ENCODE measurements at places on chromosomes 5 and 9.

- DNase-seq, result no peak
Measured at GRCh38 chr5:119136666-119137318, 65.9 kb downstream of the DMXL1 start.

DNA sequence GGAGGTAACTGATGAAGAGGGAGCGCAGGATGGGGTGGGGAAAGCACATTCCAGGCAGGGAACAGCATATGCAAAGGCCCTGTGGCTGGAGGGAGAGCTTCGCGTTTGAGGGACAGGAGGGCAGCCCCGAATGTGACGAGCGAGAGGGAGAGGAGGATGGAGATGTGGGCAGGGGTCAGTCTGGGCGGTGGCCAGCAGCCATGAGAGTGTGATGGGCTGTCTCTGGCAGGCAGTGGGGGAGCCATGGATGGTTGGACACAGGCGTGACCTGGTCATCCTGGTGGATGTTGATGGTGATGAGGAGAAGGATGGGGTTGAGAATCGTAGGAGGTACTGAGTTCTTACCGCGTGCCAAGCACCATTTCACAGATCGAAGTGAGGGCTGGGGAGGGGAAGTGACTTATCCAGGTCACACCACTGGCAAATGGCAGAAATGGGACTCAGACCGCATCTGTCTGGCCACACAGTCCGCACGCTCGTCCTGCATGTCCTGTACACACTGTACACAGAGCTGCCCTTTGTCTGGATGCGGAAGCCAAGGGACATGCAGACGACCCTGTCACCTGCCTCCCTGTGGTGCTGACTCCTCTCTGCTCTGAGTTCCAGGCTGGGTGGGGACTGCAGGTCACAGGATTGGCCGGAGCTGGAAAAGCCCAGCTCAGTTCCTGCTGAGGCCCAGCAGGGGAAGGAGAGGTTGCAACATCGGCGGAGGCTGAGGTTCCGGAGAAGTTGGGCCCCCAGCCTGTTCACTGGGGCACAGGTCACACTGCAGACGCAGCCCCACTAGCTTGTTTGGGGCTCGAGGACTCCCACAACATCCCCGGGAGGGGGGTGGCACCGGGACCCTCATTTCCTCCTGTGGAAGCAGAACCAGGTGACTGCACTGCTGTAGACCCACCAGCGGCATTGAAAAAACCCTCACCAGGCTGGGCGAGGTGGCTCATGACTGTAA lies 165.6 kb upstream of the IER5L start:
- DNase-seq, result no peak

DNA sequence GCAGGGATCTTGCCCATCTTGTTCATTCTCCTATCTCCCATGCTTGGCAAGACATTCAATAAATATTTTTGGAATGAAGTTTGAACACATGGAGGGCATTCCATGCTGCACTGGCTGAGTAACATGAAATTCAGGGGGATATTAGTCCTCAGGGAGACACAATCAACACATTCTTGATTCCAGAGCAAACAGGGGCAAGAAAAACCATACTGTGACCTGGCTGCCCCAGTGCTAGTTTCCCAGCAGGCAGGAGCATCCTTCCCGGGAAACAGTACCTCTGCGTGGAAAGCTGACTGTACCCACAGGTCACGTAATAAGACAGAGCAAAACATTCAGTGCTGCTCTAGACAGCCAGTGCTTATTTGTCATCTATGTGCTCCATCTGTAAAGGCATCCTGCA lies 66.3 kb upstream of the SPOCK1 start:
- DNase-seq, result no peak

DNA sequence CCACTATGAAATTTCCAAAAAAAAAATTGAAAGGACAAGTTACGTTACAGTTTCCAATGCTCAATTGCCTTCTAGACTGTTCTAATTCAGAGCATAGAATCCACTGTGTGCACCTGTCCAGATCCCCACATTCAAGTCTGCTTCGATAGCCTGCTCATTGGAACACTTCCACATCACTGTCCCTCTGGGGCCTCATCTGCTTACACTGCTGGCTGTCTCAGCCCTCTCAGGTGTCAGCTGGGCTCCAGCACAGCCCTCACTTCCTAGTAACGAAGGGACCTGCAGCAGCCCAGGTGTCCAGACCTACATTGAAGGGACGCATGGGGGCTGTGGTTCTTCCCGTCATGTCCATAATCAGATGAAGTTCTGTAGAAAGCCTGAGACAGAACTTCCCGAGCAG lies 94.3 kb upstream of the EMB start:
- no peak for DNase-seq

DNA sequence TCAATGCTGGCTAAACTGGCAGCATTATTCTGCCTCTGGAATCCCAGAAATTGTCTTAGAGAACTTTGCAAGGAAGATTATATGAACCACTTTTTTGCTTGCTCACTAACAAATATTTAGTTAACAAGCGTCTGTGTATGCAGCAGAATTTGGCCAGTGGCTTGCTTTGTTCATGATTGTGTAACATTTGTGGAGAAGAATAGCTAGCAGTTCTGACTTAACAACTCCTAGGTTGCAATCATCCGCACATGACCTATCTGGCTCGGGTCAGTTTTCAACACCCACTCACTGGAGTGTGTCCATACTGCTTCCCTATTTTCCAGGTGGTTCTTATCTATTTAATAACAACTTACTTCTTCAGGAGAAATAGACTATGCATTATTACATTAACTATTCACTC lies 98.5 kb downstream of the SNX18 start:
- DNase-seq, result no peak

GRCh38 chr9:9730174-9730573 lies 882.6 kb downstream of the PTPRD start:
- no peak for DNase-seq

GRCh38 chr5:158139161-158139560 lies 280.2 kb upstream of the CLINT1 start:
- DNase-seq, result no peak

DNA sequence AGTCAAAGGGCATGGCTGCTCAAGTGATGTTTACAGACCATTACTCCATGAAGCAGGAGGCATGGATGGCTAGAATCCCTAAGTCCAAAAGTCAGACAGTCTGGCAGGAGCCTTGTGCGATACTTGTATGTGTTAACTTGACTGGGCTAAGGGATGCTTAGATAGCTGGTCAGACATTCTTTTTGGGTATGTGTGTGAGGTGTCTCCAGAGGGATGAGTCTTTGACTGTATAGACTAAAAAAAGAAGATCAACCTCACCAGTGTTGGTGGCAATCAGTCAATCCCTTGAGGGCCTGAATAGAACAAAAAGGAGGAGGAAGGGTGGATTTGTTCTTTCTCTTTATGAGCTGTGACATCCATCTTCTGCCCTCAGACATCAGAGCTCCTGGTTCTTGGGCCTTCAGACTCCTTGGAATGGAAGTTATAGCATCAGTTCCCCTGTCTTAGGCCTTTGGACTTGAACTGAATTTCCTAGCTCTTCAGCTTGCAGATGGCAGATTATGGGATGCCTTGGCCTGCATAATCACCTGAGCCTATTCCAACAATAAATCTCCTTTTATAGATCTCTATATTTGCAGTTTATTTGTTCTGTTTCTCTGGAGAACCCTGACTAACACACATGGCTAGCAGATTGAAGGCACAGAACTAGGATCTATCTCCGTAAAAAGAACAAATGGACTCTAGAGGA lies 9.7 kb upstream of the HSPB3 start:
- peak; percentile 23 for DNase-seq

- no peak for DNase-seq
Measured at GRCh38 chr5:170892196-170892595, 30.4 kb downstream of the RANBP17 start.

GRCh38 chr5:32604800-32605765 lies 19.7 kb downstream of the SUB1 start:
- no peak for DNase-seq

- DNase-seq, result no peak
Measured at GRCh38 chr5:80204808-80205614, 50.8 kb downstream of the SERINC5 start.

DNA sequence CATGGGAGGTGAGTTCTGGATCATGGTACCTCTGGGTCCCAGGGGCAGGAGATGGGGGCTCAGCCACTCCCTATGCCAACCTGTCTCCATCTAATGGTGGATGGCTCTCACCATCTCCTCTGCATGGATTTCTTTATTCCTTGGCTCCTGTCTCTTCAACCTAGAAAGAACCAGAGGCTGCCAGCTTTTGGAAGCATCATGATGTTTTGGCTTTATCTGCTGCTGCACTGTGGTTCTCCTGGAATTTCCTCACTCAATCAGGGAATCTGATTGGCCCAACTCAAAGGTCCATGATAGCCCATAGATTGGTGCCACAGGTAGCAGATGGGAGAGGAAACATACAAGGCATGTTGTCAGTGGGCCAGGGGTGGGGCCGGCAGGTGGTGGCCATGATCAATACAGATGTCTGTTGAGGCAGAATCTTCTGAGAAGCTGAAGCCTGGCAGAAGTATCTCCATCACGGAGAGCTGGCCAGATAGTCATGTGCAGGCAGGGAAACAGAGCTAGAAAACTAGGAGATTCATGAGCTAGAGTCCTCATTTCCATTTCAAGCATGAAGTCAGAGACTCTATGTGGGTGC lies 158.2 kb downstream of the MACROH2A1 start:
- no peak for DNase-seq

DNA sequence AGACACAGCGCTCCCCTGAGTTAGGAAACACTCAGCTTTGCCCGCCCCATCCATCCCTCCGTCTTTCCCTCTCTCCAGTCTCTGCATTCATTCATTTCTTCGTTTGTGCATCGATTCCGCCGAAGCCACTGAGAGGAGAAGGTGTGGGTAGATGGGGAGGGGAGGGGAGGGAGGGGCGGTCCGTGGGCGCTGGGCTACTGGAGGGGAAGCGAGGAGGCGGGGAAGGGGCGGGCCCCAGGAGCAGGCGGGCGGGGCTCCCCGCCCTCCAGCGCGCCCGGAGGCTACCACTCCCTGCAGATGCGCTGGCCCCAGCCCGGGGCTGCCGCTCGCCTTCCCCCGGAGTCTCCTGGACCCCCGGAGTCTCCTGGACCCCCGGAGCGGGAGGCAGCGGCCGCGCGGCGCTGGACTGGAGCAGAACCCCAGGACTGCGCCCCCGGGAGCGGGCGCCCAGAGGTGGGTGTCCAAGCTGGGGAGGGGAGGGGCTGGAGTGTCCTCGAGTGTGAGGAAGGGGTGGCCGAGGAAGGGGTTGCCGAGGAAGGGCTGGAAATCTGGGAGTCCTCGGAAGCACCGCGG lies 159.5 kb downstream of the C9orf152 start:
- DNase-seq, result peak; percentile 84

DNA sequence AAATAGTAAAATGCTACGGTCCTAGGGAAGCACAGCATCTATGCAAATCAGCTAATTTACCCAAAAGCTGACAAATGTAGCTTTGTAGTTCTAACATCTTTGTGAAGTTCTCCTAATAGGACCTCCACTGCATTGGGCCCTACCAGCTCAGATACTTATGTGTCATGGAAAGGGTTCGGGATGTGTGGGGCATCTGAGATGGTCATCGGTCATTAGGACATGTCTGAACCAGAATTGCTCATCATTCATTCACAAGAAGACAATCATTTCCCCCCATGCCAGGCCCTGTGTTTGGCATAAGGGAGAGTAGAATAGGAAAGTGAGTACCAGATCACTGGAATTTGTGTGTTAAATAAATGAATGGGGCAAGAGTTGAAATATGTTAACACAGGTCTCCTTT lies 35.7 kb downstream of the PWWP2A start:
- DNase-seq, result no peak

- DNase-seq, result no peak
Measured at GRCh38 chr5:107769519-107769918, 98.8 kb upstream of the EFNA5 start.

GRCh38 chr9:134545215-134545542 lies 96.4 kb upstream of the COL5A1 start:
- no peak for DNase-seq

- no peak for DNase-seq
Measured at GRCh38 chr5:4907571-4907970, 232.6 kb upstream of the ADAMTS16 start.

DNA sequence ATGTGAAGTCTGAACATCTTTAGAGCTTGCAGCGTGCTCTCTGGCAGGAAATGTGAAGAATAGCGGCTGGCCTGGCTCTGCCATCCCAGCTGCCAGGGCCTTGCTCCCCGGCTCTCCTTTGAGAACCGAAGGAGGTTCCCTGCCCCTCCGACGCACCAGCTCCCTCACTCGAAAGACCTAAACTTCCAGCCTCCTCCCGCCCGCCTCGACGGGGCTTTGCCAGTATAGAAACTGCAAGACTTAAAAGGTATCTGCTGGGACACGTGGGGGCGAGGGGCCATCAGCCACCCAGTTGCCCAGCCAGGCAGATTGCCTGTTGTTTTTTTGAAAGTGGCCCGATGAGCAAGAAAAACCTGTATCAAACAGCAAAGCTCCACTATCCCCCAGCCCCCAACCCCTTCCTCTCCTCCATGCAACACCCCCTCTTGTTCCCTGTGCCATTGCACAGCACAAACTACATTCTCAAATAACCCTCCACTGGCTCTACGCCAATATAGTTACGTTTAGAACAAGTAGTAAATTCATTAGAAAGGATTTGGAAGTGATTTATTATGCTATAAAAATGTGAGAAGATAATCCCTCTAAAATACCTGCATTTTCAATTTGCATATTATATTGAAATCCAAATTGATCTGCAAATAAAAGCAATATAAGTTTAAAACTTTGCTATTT lies 331.9 kb downstream of the MED10 start:
- no peak for DNase-seq

DNA sequence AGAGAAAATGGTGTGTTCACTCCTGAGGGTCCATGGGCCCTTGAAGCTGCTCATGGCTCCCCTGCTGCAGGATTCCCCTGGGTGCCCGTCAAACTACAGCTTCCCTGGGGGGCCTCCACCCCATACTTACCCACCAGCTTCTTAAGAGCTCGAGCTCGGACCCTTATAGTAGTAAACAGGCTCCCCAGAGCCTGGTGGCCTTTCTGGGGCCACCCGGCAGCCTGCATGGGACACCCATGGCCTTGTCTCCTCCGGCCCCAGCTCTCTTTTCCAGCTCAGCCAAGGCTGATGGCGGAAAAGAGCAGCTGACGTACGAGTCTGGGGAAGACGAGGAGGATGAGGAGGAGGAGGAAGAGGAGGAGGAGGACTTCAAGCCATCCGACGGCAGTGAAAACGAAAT lies 4.2 kb upstream of the CEL start:
- DNase-seq, result no peak

DNA sequence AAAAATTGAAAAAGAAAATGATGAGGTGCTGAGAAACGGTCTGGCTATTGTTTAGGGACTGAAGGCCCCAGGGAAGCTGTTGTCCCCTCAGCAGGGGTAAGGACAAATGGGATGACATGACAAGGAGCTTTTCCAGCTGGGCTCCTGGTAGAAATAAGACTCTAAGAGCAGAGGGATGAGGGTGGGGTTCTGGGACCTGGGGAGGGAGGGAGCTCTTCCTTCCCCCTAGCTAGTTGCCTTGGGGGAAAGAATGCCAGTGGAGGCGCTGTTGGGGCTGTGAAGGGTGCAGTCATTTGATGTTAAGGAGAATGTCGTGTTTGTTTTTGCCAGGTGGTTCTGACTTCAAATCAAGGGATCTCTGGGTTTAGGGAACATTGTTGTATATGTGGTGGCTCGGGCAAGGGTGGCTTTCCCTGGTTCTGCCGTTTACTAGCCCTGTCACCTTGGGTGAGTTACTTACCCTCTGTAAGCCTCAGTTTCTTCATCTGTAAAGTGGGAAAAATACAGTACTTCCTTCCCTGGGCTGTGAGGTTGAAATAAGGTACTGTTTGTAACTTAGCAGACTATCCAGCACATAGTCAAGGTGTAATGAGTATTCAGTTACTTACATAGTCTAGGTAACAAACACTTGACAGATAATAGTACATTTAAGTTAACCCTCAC lies 47.8 kb downstream of the WWC1 start:
- DNase-seq, result no peak

- DNase-seq, result no peak
Measured at GRCh38 chr5:147673791-147674190, 108.7 kb downstream of the JAKMIP2 start.

- DNase-seq, result peak; percentile 8
Measured at GRCh38 chr9:99860266-99860665, 38.6 kb downstream of the NR4A3 start.

All from hindlimb muscle (tissue), 1 donor.